ENCODE measurements at places on chromosomes 11 and 22.

DNA sequence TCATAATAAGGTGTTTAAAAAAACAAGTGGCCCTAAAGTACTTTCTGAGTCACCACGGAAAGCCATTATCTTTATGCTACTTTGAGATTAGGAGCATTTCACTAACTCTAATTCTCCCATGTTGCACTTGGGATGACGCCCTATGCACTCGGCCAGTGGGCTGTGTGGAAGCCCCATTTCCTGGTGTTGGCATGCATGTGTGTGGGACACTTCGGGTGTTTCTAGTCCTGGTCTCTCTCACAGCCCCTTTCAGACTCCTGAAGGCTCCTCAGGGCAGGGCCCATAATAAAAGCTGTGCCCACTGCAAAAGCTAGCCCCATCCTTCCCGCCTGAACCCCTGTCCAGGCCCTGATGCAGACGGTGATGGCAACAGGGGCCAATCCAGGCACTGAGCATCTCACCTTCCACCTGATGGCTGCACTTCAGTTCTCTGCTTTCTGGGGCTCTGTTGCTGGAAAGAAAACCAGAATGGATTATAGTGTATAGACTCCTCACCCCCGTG, 14.9 kb upstream of the FXYD2 start:
- DNase-seq: no peak

DNA sequence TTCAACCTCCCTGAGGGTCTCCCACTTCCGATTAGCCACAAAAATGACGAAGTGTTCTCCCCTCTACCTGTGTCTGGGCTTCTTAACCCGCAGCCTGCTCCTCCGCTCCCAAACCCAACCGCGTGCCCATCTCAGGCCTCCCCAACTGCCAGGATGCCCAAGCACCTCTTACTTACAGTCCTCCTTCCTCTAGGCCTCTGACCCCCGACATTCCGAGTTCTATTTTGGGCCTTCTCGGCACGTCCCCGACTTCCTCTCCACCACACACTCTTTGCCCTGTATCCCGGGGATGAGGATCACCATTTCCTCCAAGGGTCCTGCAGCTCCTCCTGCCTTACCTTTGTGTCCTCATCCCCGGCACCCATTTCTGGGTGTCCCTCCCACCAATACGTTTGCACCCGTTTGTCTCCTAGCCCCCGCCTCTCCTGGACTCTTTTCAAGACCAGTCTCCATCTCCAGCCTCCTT, 388 bp upstream of the MUS81 start:
- DNase-seq: no peak

GRCh38 chr11:73945396-73945795, 5.4 kb upstream of the DNAJB13 start:
- no peak for DNase-seq

DNA sequence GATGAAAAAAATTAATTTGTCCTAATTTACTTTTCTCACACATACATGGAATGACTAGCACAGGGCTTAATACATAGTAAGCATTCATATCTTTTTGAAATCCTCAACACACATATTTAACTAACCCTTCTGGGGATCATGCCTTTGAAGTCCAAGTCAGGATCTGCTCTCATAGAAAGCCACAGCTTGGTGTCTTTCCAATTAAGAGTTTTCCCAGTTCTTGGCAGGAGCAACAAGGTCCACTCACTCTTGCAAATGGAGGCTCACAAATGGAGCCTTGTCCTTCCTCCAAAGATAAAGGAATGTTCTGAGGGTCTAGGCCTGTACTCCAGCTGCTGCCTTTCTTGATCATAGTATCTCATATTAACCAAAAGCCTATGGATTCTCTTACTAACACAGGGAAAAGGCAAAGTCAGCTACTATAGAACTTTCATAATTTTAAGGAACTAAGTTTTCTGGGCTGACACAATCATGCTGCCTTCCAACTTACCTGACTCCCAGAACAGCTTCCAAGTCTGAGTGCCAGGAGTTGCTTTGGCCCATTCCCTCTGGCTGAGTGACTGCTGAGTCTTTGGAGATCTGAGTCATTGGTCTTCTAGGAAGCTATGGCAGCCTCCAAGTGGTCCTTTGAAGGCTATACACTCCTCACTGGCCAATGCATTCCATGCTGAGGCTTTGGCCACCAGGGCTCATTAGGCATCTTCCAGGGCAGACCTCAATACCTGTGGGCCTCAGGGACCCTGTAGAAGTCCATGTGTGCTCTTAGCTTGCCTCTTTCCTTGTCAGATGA, 25.8 kb upstream of the NUCB2 start:
- DNase-seq: no peak

GRCh38 chr11:61194981-61195695, 8.2 kb upstream of the PGA3 start:
- DNase-seq: no peak

DNA sequence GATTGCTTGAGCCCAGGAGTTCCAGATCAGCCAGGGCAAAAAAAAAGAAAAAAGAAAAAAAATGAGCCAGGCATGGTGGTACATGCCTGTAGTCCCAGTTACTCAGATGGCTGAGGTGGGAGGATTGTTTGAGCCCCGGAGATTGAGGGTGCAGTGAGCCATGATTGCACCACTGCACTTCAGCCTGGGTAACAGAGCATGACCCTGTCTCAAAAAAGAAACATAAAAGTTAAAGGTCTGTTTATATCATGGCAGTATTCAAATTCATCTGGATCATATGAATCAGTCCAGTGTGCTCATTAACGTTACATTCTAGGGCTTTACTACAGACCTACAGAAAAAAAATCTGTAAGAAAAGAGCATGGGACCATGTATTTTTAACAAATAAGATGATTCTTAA, 13.9 kb downstream of the HSD17B12 start:
- DNase-seq: peak; percentile 75

- DNase-seq: no peak
These were observed 1.9 kb downstream of the DERL3 start for GRCh38 chr22:23836692-23837495.

- no peak for DNase-seq
These were observed 101.6 kb upstream of the CARD18 start for GRCh38 chr11:105241136-105241535.
